T-cell (primary cell): ENCODE measurements at places on chromosomes 7 and 10.

- no peak overlapping the region for H3K27ac ChIP-seq
- H3K36me3 ChIP-seq = no peaks in the 10 kb centered on the region
- DNase-seq = no peak
- no peak overlapping the region for H3K4me3 ChIP-seq
- H3K4me1 ChIP-seq = peaks cover 27% of the 10 kb centered on the region
These were observed 12.6 kb upstream of the GDF10 start for GRCh38 chr10:47287365-47287802.

GRCh38 chr10:7157091-7157490 lies 253.7 kb downstream of the SFMBT2 start:
- H3K36me3 ChIP-seq = peaks cover 6% of the 10 kb centered on the region
- H3K27ac ChIP-seq = no peak overlapping the region
- no peaks in the 10 kb centered on the region for H3K27me3 ChIP-seq
- no peak for DNase-seq

- H3K4me3 ChIP-seq = no peak overlapping the region
- H3K27ac ChIP-seq = no peak overlapping the region
- no peak for DNase-seq
- no peaks in the 10 kb centered on the region for H3K36me3 ChIP-seq
- no peaks in the 10 kb centered on the region for H3K4me1 ChIP-seq
- H3K27me3 ChIP-seq = no peaks in the 10 kb centered on the region
These were observed 31.9 kb upstream of the GUSB start for GRCh38 chr7:66013938-66014337.

GRCh38 chr10:28593811-28594210 lies 60.9 kb downstream of the WAC start:
- H3K27me3 ChIP-seq = no peaks in the 10 kb centered on the region
- H3K4me3 ChIP-seq = no peak overlapping the region
- H3K4me1 ChIP-seq = peaks cover 11% of the 10 kb centered on the region
- no peak for DNase-seq
- H3K27ac ChIP-seq = no peak overlapping the region

DNA sequence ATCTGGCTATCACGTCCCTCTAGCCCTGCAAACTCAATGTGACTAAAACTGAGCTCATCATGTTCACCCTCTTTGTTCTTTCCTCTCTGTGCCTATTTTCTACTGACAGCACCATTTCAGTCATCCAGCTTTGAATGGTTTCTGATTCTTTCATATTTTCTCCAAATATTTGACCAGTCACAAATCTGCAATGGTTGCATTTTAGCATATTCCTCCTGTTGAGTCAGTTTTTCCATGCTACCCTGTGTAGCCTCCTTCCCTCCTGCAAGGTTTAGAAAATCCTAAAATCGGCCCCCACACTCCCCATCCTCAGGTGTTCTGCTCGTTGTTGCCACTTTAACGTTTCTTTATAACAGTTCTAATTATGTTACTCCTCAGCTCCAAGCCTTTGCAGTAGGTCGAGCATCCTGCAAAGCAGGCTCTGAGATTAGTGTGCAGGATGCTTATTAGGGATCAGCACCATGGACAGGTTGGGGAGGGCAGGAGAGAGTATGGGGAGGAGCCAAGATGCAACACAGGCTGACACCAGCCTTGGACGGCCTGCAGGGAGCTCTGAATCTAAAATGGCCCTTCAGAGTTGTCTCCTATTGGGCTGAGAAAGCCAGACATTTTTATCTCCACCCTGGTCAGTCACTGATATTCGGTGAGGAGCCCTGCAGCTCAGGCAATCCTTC lies 531.0 kb upstream of the COBL start:
- H3K27ac ChIP-seq = no peak overlapping the region
- no peak for DNase-seq
- H3K36me3 ChIP-seq = no peaks in the 10 kb centered on the region
- H3K4me3 ChIP-seq = no peak overlapping the region
- no peaks in the 10 kb centered on the region for H3K27me3 ChIP-seq

GRCh38 chr10:129524936-129525335 lies 57.9 kb downstream of the MGMT start:
- no peaks in the 10 kb centered on the region for H3K36me3 ChIP-seq
- no peak for DNase-seq
- H3K27me3 ChIP-seq = no peaks in the 10 kb centered on the region
- no peaks in the 10 kb centered on the region for H3K4me1 ChIP-seq

GRCh38 chr7:4069268-4070095 lies 612.6 kb upstream of the FOXK1 start:
- H3K36me3 ChIP-seq = no peaks in the 10 kb centered on the region
- H3K4me1 ChIP-seq = peaks cover 4% of the 10 kb centered on the region
- no peak for DNase-seq
- no peak overlapping the region for H3K4me3 ChIP-seq
